ENCODE measurements at places on chromosomes 6 and 20. TPM values are rescaled to one million over a fixed set of nuclear protein-coding genes. Genes with fewer than 3 reads are reported as not detected.

OPN5 gene
- total RNA-seq, result not detected

OTOR gene
- total RNA-seq, result not detected

CALHM6 gene
- 3.3 TPM for total RNA-seq

METTL24 gene
- total RNA-seq, result not detected

MAPK13 gene
- total RNA-seq, result 33.7 TPM

TPX2 gene
- total RNA-seq, result 84.3 TPM

MUCL3 gene
- not detected for total RNA-seq

KHDC1L gene
- total RNA-seq, result not detected

NRN1 gene
- 0.22 TPM for total RNA-seq

GRIK2 gene
- 0.22 TPM for total RNA-seq

FOXF2 gene
- not detected for total RNA-seq

ITPR3 gene
- 35.6 TPM for total RNA-seq

TINAG gene
- not detected for total RNA-seq

STMND1 gene
- not detected for total RNA-seq

STK38 gene
- total RNA-seq, result 181 TPM

ZC2HC1B gene
- total RNA-seq, result not detected

MDFI gene
- not detected for total RNA-seq

RALGAPB gene
- total RNA-seq, result 41.8 TPM

TRIM15 gene
- total RNA-seq, result not detected

REM1 gene
- not detected for total RNA-seq

SIRPB2 gene
- 29.0 TPM for total RNA-seq

AKIRIN2 gene
- total RNA-seq, result 57.4 TPM

CLPSL1 gene
- not detected for total RNA-seq

DDO gene
- not detected for total RNA-seq

TNFRSF21 gene
- total RNA-seq, result 0.27 TPM

TMEM74B gene
- total RNA-seq, result not detected

TCP11 gene
- not detected for total RNA-seq

TAGAP gene
- total RNA-seq, result 195 TPM

RFX6 gene
- total RNA-seq, result not detected

TXLNB gene
- total RNA-seq, result 0.92 TPM

HCK gene
- total RNA-seq, result 1.9 TPM

VGLL2 gene
- total RNA-seq, result not detected

PRR18 gene
- total RNA-seq, result not detected

GLP1R gene
- total RNA-seq, result not detected

LAMA4 gene
- not detected for total RNA-seq

DSP gene
- total RNA-seq, result not detected

CRYBG1 gene
- total RNA-seq, result 39.8 TPM

FLRT3 gene
- not detected for total RNA-seq

KHDRBS2 gene
- total RNA-seq, result 0.37 TPM

PEDS1 gene
- total RNA-seq, result 17.8 TPM

MYLK2 gene
- total RNA-seq, result not detected

LPA gene
- total RNA-seq, result not detected

C6orf58 gene
- not detected for total RNA-seq

SLC17A4 gene
- total RNA-seq, result not detected

ZSWIM3 gene
- total RNA-seq, result 1.3 TPM
